ENCODE measurements at places on chromosomes 3 and 15.

- no peak for DNase-seq
Measured at GRCh38 chr3:152199102-152199840, 69.5 kb upstream of the MBNL1 start.

DNA sequence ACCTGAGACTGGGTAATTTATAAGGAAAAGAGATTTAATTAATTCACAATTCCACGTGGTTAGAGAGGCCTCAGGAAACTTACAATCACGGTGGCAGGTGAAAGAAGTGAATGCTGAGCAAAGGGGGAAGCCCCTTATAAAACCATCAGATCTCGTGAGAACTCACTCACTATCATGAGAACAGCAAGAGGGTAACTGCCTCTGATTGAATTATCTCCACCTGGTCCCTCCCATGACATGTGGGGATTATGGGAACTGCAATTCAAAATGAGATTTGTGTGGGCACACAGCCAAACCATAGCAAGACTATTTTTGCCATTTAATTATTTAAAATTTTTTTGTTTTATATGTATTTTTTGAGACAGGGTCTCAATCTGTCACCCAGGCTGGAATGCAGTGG lies 27.0 kb upstream of the KCTD6 start:
- DNase-seq = no peak

- peak; percentile 31 for DNase-seq
Measured at GRCh38 chr15:63908991-63909390, 75.2 kb upstream of the HERC1 start.

DNA sequence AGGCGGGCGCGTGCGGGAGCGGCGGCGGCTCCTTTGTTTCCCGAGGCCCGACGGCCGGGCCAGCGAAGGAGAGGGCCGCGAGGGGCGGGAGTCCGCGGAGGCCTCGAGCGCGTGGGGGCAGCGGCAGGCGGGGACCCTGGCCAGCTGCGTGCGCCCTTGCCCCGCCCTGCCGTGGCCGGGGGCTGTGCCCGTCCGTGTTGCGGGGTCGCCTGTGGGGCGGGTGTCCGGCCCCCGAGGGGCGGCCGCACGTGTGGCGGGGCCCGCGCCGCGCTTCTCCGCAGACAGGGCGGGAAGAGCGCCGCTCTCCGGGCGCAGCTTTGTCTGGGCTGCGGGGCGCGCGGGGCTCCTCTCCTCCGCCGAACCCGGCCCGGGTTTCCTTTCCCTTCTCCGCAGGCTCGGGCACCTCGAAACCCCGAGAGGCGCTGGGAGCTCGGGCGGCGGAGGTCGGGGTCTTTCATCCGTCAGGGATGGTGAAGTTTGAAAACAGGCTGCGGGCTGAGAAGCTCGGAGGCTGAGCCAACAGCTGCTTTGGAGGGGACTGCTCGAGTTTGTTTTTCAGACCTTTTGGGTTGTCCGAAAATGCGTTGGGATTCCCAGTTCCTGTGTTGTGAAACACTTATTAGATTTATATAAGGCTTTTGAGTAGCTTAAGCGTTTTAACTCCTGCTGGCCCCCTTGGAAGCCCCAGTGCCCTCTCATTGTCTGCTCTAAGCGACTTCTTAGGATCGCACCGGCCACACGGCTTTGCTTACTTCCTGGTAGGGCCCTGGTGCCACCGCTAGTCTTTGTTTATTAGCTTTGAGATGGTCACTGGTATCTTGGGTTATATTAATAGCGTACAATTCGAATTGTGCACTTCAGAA lies 817 bp downstream of the USP3 start:
- DNase-seq = peak; percentile 26

- peak; percentile 48 for DNase-seq
Measured at GRCh38 chr3:188819939-188820338, 351.8 kb upstream of the TPRG1 start.

- no peak for DNase-seq
Measured at GRCh38 chr3:46349484-46350261, 4.2 kb upstream of the CCR2 start.

DNA sequence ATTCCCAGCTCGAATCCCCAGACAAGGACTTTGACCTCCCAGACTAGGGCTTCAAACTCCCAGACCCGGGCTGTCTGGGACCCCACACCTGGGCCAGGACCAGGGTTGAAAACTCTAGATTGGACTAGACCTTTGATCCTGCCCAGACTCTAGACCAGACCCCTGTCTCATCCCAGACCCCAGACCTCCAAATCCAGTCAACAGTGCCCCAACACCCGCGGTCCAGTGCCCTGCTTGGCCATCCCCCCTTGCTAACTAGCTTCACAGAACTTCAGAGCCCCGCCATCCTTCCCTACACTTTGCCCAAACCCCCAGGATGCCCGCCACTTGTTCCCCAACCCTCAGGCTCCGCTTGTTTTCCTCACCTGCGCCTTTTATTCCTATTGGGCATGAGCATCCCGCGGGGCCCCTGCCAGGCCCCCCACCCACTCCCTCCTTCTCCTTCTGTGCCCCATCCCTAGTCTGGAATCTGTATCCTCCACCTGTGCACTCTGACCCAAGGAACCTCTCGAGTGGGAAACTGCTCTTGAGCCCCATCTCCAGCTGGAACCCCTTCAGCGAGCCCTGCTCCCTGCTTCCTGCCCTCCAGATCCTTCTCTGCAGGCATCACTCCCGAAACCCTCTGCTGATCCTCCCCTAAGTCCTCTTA lies 604 bp downstream of the GNAI2 start:
- DNase-seq = no peak

DNA sequence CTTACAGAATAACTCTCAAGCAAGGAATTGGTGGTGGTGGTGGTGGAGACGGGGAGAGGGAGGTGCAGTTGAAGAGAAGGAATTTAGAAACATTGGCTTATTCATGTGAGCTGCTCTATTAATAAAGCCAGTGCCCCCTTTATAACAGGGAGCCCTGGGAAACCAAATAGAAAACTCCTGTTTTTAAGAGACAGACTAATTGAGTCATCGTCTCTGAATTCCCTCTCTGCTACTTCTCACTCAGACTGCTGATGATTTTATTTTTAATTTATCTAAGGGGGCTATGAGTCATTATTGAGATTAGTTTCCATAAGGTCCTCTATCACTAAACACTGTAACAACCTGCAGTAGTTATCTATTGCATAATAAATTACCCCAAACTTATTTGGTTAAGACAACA lies 145.9 kb upstream of the GALNT15 start:
- DNase-seq = peak; percentile 27

DNA sequence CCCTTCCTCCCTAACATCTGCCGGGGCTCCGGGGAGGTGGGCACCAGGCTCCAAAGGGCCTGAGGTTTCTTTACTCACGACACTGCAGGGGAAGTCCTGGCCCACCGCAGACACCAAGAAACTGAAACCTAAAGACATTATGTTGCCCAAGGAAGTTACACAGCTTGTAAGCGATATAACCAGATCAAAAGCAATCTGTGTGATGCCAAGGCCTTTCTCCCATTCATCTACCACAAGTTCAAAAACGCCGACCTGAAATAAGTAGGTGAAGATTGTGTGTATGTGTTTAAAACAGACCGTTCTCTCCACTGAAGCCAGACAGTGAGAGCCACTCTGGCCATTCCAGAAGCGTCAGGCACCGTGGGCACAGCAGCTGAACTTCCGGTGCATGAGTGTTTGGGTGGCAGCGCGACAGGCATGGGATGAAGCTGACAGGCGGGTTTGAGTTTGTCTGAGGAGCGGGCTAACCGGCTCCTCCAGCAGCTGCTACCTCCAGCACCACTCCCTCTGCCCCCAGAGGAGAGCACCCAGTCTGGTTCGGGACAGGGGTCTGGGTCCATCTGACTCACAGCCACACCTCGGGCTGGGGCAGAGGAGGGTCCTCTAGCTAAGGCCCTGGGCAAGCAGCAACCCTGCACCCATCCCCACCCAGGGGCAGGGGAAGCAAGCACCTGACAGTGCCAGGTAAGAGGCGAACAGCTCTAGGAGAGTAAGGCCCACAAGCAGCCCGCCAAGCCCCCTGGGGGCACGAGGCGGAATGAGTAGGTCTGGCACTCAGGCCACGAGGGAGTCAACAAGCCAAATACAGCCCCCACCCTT lies 1.3 kb downstream of the TNK2 start:
- DNase-seq = no peak

GRCh38 chr15:82122746-82123400 lies 77.1 kb upstream of the MEX3B start:
- peak; percentile 93 for DNase-seq

- DNase-seq = peak; percentile 11
Measured at GRCh38 chr15:57345584-57345983, 30.7 kb upstream of the CGNL1 start.

GRCh38 chr15:91548549-91548948 lies 305.0 kb upstream of the SLCO3A1 start:
- DNase-seq = peak; percentile 39

DNA sequence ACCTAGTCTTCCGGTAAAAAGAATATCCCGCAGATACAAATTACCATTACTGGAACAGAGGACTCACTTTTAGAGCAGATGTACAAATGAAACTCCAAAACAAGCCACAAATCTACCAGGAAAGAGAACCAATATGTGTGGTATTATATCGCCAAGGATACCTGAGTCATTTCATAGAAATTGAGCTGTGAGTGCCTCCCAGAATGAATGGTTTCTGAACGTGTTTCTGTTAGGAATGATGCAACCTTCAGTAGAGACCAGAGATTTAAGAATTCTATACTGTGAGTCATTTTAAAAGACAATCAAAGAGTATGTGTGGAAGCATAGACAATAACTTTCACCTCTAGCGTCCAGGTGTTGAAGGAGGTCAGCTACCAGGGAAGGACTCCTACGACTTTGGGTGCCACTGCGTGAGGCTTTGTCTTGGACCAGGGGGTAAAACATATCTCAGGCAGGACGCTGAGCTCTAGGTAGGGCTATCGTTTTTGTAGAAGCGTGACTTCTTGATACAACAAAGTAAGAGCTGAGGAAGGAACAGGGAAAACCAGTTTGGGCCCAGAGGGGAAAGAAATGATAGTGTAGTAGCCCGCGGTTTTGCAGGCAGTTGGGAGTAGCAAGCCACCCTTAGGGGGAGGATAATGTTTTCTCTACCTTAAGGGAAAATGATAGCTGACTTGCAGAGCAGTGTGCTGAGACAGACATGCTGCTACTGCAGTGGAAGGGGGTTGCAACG lies 210.4 kb downstream of the TP63 start:
- peak; percentile 19 for DNase-seq

- DNase-seq = no peak
Measured at GRCh38 chr3:43995547-43996378, 245.9 kb upstream of the TOPAZ1 start.

DNA sequence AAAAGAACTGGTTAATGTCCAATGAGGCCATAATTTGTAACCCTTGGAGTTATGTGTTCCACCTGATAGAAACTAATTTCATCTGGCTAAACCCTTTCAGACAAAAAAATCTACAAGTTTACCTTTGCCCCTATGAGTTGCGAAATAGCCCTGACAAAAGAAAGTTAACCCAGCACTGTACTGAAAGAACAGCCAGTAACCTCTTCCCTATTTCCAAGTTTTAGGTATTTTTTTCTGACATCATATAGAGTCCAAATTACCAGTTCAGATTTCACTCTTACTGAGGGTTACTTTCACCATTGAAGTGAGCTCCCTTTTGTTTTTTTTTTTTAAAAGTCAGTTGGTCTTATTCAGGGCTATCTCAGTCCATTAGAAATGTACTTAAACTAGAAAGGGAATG lies 42.8 kb upstream of the PTPRG start:
- DNase-seq = no peak

DNA sequence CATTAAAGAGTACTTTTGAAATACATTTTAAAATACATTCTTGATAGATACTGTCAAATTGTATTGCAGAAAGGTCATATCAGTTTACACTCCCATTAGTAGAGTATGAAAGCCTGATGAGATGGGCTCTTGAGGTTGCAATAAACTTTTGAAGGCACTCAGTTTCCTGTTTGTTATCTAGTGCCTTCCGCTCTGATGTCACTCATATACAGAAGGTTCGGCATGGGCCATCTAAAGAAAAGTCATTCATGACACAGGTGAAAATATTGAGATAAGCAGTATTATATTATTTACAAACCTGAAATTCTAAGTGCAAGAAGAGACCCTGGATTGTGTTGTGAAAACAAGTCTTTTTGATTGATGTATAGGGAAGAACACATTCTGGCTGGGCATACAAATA lies 36.5 kb upstream of the DENND4A start:
- no peak for DNase-seq

- DNase-seq = no peak
Measured at GRCh38 chr3:179967622-179968021, 69.1 kb downstream of the PEX5L start.

GRCh38 chr3:195543500-195544229 lies 540 bp upstream of the PPP1R2 start:
- no peak for DNase-seq

DNA sequence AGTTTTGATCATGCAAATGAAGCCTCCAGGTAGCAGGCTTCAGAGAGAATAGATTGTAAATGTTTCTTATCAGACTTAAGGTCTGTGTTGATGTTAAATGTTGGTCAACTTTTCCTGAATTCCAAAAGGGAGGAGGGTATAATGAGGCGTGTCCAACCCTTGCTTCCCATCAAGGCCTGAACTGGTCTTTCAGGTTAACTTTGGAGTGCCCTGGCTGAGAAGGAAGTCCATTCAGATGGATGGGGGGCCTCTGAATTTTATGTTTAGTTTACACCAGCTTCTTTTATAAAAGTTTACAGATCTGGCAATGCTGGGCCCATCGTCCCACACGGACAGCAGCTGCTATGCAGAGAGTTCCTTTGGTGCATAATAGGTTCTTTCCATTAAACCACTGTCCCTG lies 8.9 kb downstream of the CCDC13 start:
- no peak for DNase-seq

GRCh38 chr15:64099379-64099778 lies 3.6 kb downstream of the SNX1 start:
- DNase-seq = no peak

DNA sequence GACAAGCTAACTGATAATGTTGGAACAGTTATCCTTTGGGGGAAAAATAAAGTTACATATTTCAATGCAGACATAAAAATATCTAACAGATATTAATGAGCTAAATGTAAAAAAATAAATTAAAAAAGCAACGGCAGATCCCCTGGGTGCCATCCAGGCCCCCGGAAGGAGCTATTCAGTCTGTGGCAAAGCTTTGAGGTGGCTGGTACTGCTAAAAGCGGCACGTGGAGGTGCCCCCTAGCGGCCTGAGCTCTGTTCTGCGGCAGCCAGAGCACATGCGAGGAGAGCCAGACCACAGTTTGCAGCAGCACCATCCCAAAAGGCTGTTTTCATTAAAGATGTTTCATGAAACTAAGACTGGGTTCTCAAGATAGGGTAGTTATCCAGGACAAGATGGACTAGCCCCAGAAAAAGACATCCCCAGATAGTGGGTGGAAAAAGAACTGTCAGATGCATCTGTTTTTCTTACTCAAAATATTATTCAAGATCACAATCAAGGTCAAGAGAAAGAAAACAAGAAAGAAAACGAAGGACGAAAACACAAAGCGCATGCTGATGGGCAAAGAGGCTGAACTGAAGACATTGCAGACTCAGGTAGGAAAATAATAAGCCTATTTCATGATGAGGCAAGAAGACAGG lies 18.7 kb downstream of the AP3S2 start:
- peak; percentile 89 for DNase-seq

Data from AG08395 (cell line).